Mesothelial cell of epicardium (in vitro differentiated cells): ENCODE measurements at places on chromosomes 1 and 21. TPM values are rescaled to one million over a fixed set of nuclear protein-coding genes. Genes with fewer than 3 reads are reported as not detected.
A peak's percentile ranks its signal among the peaks of the same experiment; 100 is the strongest.

DNA sequence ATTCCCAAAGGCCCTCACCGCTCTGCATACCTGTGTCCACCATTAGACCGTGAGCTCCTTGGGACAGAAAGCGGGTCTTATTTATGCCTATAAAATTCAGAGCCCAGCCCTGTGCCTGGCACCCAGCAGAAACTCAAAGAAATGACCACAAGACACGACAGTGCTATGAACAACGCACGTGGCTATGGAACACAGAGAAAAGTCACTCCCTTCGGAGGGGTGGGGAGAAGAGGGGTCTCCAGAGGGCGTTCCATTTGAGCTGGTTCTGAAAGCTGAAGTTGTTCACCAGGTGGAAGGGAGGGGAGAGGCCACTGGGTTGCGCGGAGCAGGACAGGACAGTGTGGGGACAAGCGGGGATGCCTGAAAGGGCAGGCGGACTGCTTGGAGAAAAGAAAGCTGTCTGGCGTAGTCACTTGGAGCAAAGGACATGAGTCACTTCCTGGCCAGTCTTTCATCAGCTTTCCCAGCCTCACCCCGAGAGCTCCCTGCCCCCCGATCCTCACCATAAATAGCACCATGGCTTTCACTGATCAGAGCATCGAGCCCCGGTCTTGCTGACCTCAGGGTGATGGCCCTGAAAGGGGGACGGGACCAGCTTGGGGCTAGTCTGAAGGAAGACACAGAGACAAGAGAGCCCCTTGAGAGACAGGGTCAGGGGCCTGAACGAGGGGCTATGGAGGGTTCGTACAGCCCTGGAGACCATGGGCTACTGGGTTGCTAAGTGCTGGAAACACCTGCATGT lies 28.5 kb downstream of the ECE1 start:
- H3K27ac ChIP-seq, result peak overlapping the region; percentile 89
- peaks cover under 1% of the 10 kb centered on the region for H3K36me3 ChIP-seq
- no peak overlapping the region for H3K4me3 ChIP-seq

DNA sequence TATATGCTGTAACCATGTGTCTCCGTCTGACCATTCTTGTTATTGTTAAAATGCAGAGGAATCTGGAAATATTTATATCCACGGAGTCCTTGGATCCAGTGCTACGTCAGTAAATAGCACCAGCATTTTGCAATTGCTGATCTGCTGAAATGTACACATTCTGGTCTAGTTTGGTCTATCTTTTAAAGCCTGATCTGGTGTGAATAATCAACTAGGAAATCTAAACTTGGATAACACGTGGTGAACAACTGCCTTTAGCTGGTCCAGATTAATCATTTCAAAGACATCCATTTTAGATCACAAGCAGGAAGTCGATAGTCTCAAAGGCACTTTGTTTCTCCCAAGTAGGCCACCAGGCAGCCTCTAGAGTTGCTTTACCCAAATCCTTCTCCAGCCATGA lies 32.6 kb downstream of the PDPN start:
- no peaks in the 10 kb centered on the region for H3K27me3 ChIP-seq
- H3K27ac ChIP-seq, result no peak overlapping the region
- H3K4me1 ChIP-seq, result no peaks in the 10 kb centered on the region
- H3K36me3 ChIP-seq, result peaks cover 25% of the 10 kb centered on the region
- no peak for DNase-seq

- H3K27me3 ChIP-seq, result peaks cover 57% of the 10 kb centered on the region
- H3K36me3 ChIP-seq, result no peaks in the 10 kb centered on the region
- no peak for DNase-seq
- H3K4me3 ChIP-seq, result no peak overlapping the region
Measured at GRCh38 chr1:207014728-207015127, 17.8 kb downstream of the C1orf116 start.

GRCh38 chr21:33185852-33186251 lies 43.9 kb upstream of the IFNAR2 start:
- H3K27ac ChIP-seq, result no peak overlapping the region
- no peak for DNase-seq
- peaks cover 69% of the 10 kb centered on the region for H3K27me3 ChIP-seq

Gene ERO1B
- total RNA-seq, result 6.4 to 7.5 TPM (median 7.0 TPM) in 3 replicates

Gene PYHIN1
- total RNA-seq, result 0.13 TPM in 1 of 3 replicates, not detected in the others

DNA sequence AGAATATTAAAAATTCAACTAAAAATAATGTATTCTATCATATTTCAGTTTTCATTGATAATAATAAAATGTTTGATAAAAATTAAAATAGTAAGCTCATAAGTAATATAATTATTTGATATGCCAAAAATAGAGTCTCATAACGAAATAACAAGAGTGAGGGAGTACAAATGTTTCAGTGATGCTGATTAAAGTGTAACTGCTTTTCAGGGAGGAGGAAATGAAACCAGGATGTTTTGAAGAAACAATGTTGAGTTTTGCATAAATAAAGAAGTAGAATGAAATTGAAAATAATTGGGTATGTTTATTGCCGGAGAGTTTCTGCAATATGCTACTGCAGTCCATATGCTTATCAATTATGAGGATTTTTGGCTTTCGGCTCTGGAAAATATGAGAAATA lies 1159.8 kb upstream of the ADGRL2 start:
- no peak overlapping the region for H3K27ac ChIP-seq
- no peaks in the 10 kb centered on the region for H3K4me1 ChIP-seq
- no peaks in the 10 kb centered on the region for H3K36me3 ChIP-seq
- no peak overlapping the region for H3K4me3 ChIP-seq
- DNase-seq, result no peak
- no peaks in the 10 kb centered on the region for H3K27me3 ChIP-seq

- no peaks in the 10 kb centered on the region for H3K27me3 ChIP-seq
- peaks cover 16% of the 10 kb centered on the region for H3K36me3 ChIP-seq
Measured at GRCh38 chr1:214404571-214405213, 123.7 kb downstream of the SMYD2 start.

Gene MX2
- 3.2 to 4.1 TPM (median 3.9 TPM) in 3 replicates for total RNA-seq

GRCh38 chr21:46454634-46455390 lies 3.9 kb upstream of the DIP2A start:
- peaks cover 15% of the 10 kb centered on the region for H3K36me3 ChIP-seq
- H3K27ac ChIP-seq, result no peak overlapping the region
- DNase-seq, result no peak
- H3K27me3 ChIP-seq, result no peaks in the 10 kb centered on the region
- H3K4me1 ChIP-seq, result peaks cover 26% of the 10 kb centered on the region

GRCh38 chr1:216641669-216642460 lies 81.4 kb downstream of the ESRRG start:
- H3K4me1 ChIP-seq, result peaks cover 7% of the 10 kb centered on the region
- peaks cover 12% of the 10 kb centered on the region for H3K36me3 ChIP-seq
- no peak overlapping the region for H3K4me3 ChIP-seq
- H3K27ac ChIP-seq, result no peak overlapping the region
- H3K27me3 ChIP-seq, result no peaks in the 10 kb centered on the region

Gene TSACC
- total RNA-seq, result not detected in 3 replicates

Gene LRRC53
- not detected in 3 replicates for total RNA-seq

Gene GJA9
- not detected in 3 replicates for total RNA-seq

Gene NCAM2
- total RNA-seq, result 31.3 to 34.0 TPM (median 33.8 TPM) in 3 replicates

DNA sequence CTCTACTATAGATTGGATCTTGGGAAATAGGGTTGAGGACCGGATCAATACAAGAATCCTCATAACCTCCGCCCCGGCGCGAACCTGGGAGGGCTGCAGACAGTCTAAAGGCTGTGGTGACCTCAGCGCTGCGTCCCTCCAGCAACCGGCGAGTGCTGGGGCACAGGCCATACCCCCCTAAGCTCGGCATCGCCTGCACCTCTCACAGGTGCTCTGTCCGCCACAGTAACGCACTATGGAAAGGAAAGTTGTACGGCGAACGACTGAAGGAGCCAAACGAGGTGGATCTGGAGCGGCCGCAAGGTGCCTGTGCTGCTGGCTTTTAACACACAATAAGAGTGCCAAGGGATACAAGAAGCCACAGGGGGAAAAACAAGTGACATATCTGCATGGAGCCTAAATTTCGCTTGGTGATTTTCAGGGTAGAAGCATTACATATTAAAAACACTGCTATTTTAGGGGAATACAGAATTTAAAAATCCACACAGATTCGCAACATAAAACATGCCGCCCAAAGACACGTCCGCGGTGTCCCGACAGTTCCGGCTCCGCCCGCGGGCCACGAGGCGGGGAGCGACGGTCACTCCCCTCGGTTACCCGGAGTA lies 1.4 kb upstream of the RBM15 start:
- no peaks in the 10 kb centered on the region for H3K27me3 ChIP-seq
- peaks cover 52% of the 10 kb centered on the region for H3K4me1 ChIP-seq
- H3K36me3 ChIP-seq, result peaks cover 6% of the 10 kb centered on the region
- H3K4me3 ChIP-seq, result no peak overlapping the region
- peak overlapping the region; percentile 97 for H3K27ac ChIP-seq

Gene NBPF6
- not detected in 3 replicates for total RNA-seq

GRCh38 chr1:23650344-23650990 lies 41.1 kb upstream of the RPL11 start:
- no peaks in the 10 kb centered on the region for H3K36me3 ChIP-seq
- H3K27me3 ChIP-seq, result no peaks in the 10 kb centered on the region
- no peak overlapping the region for H3K4me3 ChIP-seq
- H3K27ac ChIP-seq, result no peak overlapping the region
- no peak for DNase-seq
- peaks cover 6% of the 10 kb centered on the region for H3K4me1 ChIP-seq

DNA sequence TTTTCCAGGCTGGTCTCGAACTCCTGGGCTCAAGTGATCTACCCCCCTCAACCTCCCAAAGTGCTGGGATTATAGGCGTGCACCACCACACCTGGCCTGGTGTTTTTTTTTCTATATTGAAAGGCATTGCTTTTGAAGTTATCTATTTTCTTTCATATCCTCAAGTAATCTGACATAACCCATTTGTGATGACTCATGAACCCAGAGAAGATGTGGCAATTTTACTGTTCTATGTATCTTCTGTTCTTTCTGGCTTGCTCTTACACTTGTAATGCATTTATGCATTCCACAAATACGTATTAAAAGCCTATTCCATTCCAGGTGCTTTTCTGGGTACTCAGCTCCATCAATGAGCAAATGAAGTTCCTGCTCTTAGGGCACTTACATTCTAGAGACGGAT lies 29.9 kb upstream of the ERRFI1 start:
- no peak overlapping the region for H3K4me3 ChIP-seq
- H3K36me3 ChIP-seq, result no peaks in the 10 kb centered on the region
- peaks cover 15% of the 10 kb centered on the region for H3K4me1 ChIP-seq

GRCh38 chr1:231494439-231495110 lies 33.9 kb upstream of the TSNAX start:
- peaks cover 3% of the 10 kb centered on the region for H3K36me3 ChIP-seq
- H3K27me3 ChIP-seq, result no peaks in the 10 kb centered on the region
- H3K27ac ChIP-seq, result no peak overlapping the region

DNA sequence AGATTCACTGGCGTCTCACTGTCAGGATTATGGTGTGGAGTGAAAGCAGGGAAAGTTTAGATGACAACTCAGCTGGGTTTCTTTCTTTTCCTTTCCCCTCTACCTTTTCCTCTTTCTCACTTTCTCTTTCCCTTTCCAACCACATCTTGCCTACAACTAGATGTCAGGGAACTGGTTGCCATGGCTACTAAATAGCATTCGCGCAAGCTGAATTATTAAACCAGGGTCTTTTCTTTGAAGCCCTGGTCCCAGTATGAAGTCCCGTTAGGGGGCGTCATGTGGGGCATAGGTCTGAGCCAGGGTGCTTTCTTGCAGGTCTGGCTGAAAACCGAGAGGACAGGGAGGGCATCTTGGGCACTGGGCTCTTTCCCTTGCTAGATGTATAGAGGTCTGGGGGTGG lies 168.4 kb upstream of the CACNA1E start:
- no peak overlapping the region for H3K4me3 ChIP-seq
- H3K4me1 ChIP-seq, result peaks cover 11% of the 10 kb centered on the region

- H3K4me1 ChIP-seq, result peaks cover 6% of the 10 kb centered on the region
- DNase-seq, result no peak
- no peaks in the 10 kb centered on the region for H3K27me3 ChIP-seq
- H3K4me3 ChIP-seq, result no peak overlapping the region
- H3K36me3 ChIP-seq, result peaks cover 4% of the 10 kb centered on the region
Measured at GRCh38 chr1:36097693-36098585, 9.2 kb downstream of the ADPRS start.

GRCh38 chr1:25806418-25806817 lies 6.4 kb downstream of the SELENON start:
- peaks cover 9% of the 10 kb centered on the region for H3K36me3 ChIP-seq
- H3K4me1 ChIP-seq, result peaks cover 4% of the 10 kb centered on the region
- H3K27me3 ChIP-seq, result no peaks in the 10 kb centered on the region
- no peak overlapping the region for H3K27ac ChIP-seq

Gene CLCA1
- total RNA-seq, result not detected in 3 replicates

- H3K4me1 ChIP-seq, result peaks cover 36% of the 10 kb centered on the region
- DNase-seq, result no peak
- no peaks in the 10 kb centered on the region for H3K27me3 ChIP-seq
- H3K4me3 ChIP-seq, result no peak overlapping the region
- H3K36me3 ChIP-seq, result no peaks in the 10 kb centered on the region
Measured at GRCh38 chr1:218656301-218657037, 311.3 kb downstream of the TGFB2 start.

Gene CYP4A22
- not detected in 3 replicates for total RNA-seq

Gene CD52
- total RNA-seq, result 1.1 to 1.9 TPM (median 1.6 TPM) in 3 replicates

DNA sequence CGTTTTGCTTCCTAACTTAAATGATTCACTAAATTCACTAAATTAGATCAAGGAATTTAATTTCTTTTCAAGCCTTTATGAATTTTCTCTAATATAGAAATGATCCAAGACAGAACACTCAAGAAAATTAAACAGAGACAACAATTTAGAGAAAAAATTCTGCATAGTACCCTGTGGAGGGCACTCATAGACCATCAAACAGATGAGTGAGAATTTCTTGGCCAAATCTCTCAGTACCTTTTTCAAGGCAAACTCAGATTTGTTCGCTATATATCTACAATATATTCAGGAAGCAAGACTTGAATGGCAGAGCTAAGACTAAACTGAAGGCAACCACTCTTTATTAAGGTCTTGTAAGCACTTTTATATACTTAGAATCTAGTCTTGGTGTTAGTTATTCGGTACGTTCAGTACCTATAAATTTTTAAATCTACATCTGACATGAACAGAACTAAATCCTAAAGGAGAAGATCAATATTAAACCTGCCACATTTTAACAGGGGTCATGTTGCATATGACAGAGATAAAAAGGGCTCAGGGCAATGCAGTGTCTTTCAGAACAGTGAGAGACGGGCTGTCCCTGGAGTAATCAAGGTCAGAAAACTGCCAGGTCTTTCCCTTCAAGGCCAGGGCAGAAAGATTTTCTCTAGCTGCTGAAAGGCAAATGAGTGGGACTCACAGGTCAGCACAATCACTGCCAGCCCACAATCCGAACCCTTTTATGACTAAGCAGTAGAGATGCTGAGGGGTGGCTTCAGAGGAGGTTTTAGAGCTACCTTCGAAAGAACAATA lies 118.8 kb upstream of the TMPRSS15 start:
- no peaks in the 10 kb centered on the region for H3K27me3 ChIP-seq
- no peak overlapping the region for H3K4me3 ChIP-seq
- H3K36me3 ChIP-seq, result no peaks in the 10 kb centered on the region
- peak overlapping the region; percentile 26 for H3K27ac ChIP-seq
- DNase-seq, result no peak
- peaks cover 28% of the 10 kb centered on the region for H3K4me1 ChIP-seq

Gene MCOLN3
- 6.5 to 7.6 TPM (median 7.1 TPM) in 3 replicates for total RNA-seq

- no peak overlapping the region for H3K27ac ChIP-seq
- H3K27me3 ChIP-seq, result no peaks in the 10 kb centered on the region
- DNase-seq, result no peak
- no peak overlapping the region for H3K4me3 ChIP-seq
- peaks cover 2% of the 10 kb centered on the region for H3K36me3 ChIP-seq
Measured at GRCh38 chr1:160538985-160539651, 16.1 kb upstream of the SLAMF6 start.
